Omental fat pad (tissue), 4 donors: ENCODE measurements at places on chromosomes 1 and 21. TPM values are rescaled to one million over a fixed set of nuclear protein-coding genes. Genes with fewer than 3 reads are reported as not detected.

DNA sequence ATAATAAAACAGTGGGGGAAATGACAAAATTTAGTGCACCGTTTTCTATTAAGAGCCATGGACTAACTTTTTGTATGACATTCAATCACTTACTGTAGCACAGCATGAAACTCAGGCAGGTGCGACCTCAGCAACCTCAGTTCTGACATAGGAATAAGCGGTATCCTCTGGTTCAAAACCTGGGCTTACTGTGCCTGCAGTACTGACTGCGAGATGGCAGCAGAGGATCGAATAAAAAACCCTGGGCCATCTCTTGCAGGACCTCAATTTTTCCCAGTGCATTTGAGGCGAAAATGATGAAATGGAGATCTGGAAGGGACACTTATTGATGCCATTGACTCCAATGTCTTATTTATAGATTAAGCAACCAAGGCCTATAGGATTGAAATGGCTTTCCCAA is 214.7 kb downstream of the ADGRL2 start:
- no peak for DNase-seq

GRCh38 chr1:236144446-236145150 is 2.3 kb downstream of the GPR137B start:
- no peak for DNase-seq

The LAD1 gene
- total RNA-seq, result 0.19 TPM

- DNase-seq, result no peak
These were observed 431.6 kb upstream of the PTBP2 start for GRCh38 chr1:96290033-96290432.

DNA sequence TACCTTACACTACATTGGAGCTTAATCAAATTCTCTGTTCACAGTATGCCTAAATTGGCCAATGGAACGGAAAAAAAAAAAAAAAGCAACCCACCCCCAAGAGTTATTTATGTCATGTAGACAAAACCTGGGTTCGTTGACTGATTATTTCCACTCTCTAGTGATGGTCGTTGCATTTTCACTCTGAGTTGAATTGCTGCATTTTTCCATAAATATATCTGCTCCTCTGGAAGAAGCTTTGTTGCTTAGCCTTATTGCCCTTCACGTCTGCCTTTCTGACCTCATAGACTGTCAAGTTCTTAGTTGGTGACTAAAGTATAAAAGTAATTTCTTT is 90.2 kb upstream of the RUNX1 start:
- no peak for DNase-seq

The NHLH1 gene
- total RNA-seq, result not detected

GRCh38 chr21:28338701-28339305 is 653.9 kb downstream of the LTN1 start:
- DNase-seq, result no peak

DNA sequence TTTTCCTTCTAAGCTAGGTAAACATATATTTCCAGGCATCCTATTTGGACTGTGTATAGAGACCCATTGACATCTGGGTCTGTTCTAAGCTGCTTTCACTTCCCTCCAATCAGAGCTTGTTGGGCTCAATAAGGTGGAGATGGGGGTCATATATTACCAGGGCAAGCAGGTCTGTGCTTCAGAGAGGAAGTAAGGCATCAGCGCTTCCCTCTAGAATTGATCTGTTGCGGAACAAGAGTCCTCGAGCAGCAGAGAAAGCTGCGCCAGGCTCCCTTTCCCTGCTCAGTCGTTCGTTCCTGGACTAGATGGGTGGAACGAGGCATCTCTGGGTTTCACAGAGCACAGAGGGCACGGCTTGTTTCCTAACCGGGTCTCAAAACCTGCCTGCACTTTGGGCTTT is 63.5 kb downstream of the DISC1 start:
- DNase-seq, result no peak

GRCh38 chr1:36731226-36732014 is 248.7 kb upstream of the CSF3R start:
- DNase-seq, result no peak

GRCh38 chr1:112807117-112807516 is 92.0 kb upstream of the PPM1J start:
- no peak for DNase-seq

- DNase-seq, result no peak
These were observed 31.2 kb upstream of the SYNC start for GRCh38 chr1:32733582-32734321.

The TPTE gene
- not detected for total RNA-seq
